Stimulated activated CD8-positive, alpha-beta memory T cell treated with anti-CD3 and anti-CD28 coated beads, Interleukin-15, amount 100 ng/mL, for 4 hours (primary cell): ENCODE measurements at places on chromosomes 5 and 9.

DNA sequence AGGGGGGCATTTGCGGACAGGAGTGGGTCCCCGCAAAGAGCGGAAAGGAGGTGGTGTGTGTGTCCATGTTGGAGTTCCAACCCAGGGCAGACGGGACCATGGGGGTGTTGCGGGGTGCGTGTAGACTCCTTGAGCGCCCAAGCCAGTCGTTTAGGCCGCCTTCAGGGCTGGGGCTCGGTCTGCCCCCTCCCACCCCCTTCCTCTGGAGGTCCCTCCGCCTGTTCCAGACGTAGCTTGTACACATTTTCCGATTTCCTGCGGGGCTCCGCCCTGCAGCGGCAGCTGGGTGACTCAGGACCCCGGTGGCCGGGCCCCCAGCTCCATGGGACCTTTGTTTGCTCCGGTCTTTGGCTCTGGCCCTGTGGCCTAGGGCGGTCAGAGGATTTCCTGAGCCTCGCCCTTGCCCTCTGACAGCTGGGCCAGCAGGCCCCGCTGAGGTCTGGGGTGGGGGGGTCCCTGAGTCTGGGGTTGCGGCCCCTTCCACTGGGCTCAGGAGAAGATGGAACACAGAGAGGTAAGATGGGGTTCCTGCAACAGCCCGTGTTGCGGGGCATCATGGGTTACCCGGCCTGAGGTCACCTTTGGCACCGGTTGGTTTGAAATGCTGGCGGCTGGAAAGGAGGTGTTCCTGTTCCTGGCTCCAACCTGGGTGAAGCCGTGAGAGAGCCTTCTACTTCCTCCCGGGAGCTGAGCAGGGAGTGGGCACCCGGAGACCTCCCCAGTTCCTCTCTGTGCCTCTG, 1.5 kb downstream of the PKN3 start:
- DNase-seq, result no peak

- DNase-seq, result no peak
These were observed 386.9 kb upstream of the SMC2 start for GRCh38 chr9:103707181-103707580.

- no peak for DNase-seq
These were observed 30.7 kb downstream of the PAEP start for GRCh38 chr9:135592331-135592590.

DNA sequence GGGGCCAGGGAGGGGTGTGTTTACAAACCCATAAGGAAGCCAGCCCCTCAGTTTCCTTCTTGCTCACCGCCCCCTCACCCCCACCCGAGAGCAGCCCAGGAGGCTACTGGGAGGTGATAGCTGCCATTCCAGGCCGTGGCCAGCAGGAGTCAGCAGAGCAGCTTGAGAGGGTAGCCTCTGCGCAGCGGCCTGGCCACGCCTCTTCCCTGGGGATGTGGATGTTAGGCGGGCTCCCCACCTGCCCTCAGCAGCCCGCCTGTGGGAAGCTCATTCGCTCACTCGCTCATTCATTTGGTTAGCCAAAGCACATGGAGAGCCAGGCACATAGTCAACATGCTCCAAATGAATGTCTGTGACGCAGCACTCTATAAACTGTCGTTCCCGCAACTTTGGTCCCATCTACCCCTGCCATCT, 6.1 kb upstream of the DPM2 start:
- DNase-seq, result peak; percentile 57

- no peak for DNase-seq
These were observed 136.5 kb downstream of the CDK5RAP2 start for GRCh38 chr9:120443489-120443888.

GRCh38 chr9:24545847-24546522, at the start of gene IZUMO3:
TSS of gene IZUMO3 (minus strand) at chr9:24545897. CDS start at chr9:24545649, 248 bp downstream.
- DNase-seq, result no peak
